ENCODE measurements at places on chromosomes 2 and 18.

DNA sequence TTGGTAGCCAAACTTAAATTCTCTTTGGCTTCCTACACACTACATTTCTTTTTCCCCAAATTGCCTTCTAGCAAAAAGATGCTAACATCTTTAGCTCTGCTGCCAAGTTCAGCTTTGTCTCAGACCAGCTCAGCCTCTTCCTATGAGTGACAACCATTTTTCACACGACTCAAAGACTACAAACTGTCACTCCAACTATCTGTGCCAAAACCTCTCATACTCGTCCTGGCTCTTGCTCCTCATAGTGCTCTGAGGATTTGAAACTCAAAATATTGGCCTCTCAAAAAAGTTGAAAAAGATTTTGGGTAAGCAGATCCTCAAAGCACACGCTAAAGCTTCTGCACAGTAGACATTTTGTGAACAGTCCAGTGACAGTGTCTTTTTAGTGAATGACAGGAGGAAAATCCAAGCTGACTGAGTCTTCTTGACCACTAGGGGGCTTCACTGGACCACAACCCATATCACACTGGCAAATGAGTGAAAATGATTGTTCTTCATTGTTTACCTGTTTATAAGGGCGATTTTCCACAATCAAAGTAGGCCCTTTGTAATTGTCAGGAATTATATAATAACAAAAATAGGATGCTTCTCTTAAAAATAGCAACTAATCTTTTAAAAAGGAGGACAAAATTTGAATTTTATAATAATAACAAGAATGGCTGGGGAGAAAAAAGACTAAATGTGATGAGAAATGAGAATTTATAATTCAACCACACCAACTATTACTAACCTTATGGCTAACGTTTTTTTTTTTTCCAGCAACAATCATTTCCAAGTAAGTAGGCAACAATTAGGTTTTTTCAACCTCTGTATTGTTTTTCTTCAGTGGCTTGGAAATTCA lies 85.5 kb upstream of the PGAP1 start:
- peak; percentile 55 for DNase-seq

DNA sequence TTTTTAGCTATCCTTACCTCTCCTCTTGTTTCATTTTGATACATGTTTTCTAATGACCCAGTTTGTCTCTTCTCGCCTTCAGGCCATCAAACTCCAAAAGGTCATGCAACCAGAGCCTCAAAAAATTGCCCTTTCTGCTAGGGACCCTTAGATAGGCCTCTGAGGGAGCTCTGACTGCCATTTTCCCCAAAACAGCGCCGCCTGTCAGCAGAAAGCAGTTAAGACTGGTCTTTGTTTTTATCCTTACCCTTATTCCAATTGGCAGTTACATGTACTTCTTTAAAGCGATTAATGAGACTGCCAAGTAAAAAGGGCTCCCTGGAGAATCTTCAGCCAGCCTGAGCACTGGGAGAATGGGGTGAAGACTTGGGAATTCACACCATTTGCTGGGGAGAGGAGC lies 55.1 kb upstream of the RIT2 start:
- no peak for DNase-seq

- DNase-seq: no peak
Observed at GRCh38 chr2:12967804-12968203, 251.1 kb downstream of the TRIB2 start.

DNA sequence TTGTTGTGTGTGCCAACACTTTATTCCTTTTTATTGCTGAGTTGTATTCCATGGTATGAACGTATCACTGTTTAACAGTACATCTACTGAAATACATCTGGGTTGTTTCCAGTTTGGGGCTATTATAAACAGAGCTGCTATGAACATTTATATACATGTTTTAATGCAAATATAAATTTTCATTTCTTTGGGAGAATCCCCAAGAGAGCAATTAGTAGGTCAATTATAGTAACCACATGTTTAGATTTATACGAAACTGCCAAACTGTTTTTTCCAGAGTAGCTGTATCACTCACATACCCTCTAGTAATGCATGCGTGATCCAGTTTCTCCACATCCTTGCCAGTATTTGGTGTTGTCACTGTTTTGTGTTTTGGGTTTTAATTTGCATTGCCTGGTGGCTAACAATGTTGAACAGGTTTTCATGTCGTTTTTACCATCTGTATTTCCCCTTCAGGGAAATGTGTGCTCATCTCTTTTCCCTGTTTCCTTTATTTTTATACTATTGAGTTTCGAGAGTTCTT lies 81.0 kb downstream of the TMEM131 start:
- DNase-seq: no peak

DNA sequence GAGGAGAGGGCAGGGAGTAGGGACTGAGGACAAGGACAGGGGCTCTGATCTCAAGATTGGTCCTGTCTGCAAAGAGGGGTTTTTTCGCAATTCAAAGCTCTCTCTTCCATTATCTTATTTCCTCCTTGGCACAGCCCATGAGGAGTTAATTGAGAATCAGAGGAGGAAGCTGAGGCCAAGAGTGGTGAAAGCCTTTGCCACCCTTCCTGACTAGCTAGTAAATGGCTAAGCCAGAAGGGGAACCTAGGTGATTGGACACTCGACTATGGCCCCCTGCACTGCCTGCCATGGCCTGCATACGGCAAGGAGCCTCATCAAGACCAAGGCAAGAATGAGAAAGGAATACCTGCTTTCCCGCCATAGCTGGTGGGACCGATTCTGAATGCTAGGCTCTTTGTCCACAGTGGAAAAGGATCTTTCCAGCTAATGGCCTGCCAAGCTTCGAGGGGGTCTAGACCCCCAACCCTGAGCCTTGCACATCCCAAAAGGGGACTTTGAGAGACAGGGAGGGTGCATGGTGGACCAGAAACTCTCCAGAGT lies 237.9 kb downstream of the HAUS1 start:
- DNase-seq: no peak

- DNase-seq: peak; percentile 15
Observed at GRCh38 chr2:61707984-61708852, 145.6 kb downstream of the FAM161A start.

- DNase-seq: no peak
Observed at GRCh38 chr2:121061633-121062032, 223.4 kb downstream of the TFCP2L1 start.

DNA sequence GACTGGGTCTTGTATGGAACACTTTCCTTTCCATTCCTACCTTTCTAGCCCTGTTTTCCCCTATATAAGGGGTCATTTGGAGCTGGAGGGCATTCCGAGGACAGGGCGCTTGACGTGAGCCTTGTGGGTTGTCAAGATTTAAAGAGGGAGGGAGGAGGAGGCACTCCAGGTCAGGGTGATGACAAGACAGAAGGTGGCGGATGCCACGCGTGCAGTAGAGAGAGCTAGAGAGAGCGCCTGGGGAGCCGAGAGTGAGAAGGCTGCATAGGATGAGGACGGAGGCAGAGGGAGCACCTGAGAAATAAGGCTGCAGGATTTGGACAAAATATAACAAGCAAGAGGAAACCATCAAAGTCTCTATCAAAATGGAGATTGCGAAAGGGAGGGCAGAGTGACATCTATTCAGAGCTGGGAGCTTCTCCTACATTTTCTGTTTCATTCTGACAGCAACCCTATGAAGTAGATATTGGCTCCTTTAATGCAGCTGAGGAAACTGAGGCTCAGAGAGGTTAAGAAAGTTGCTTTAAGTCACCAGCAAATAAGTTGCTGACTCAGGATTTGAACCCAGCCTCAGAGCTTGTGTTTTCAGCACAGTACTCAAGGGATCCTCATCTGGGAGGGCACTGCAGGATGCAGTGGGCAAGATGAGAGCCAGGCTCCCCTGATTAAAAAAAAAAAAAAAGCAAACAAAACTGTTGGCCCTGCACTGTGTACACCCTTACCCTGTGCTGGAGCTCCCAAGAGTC lies 124.2 kb downstream of the MRO start:
- DNase-seq: no peak

GRCh38 chr2:41294331-41294730 lies 753.5 kb upstream of the PKDCC start:
- no peak for DNase-seq

DNA sequence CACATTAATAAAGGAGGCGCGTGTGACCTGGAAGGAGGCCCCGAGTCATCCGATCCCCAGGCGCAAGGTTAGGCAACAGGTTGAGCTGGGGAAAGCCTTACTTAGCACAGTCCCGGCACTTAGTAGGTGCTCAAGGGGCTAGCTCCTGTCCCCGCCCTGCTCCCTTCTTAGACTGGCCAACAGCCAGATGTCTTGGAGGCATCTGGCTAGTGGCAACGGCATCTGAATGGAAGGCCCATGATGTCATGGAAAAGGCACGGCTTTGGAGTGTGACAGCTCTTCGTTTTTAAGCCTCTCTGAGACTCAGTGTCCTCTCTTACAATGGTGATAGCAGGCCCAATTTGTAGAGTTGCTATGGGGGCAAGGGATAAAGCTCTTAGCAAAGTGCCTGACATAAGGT lies 258.3 kb downstream of the CYRIA start:
- DNase-seq: no peak

DNA sequence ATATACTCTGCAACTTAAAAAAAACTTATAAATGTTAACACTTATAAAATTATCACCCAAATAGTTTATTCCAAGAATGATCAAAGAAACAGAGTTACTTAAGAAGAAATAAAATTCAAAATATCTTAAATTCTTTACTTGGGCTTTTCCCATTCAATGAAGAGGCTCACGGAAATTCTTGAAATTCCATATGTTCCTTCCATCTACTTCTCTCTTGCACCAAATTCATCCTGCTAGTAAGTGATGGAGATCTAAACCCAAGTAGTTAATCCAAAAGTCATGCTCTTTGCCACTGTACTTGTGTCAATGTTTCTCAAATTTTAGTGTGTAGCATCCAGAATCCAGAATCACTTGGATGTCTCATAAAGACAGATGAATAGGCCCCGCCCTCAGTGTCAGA lies 465.9 kb downstream of the TXNL1 start:
- no peak for DNase-seq

DNA sequence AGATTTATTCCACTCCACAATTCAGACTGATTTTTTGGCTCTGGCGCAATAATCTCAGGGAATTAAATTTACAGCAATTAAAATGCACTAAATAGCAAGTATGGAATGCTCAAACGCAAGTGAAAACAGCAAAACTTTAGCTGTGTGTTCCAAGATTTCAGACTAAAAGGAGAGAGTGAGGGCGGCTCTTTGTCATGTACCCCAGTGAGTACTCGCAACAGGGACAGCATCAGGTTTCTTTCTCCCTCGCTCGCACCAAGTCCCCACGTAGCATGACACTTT lies 1.1 kb downstream of the ROCK2 start:
- DNase-seq: no peak

DNA sequence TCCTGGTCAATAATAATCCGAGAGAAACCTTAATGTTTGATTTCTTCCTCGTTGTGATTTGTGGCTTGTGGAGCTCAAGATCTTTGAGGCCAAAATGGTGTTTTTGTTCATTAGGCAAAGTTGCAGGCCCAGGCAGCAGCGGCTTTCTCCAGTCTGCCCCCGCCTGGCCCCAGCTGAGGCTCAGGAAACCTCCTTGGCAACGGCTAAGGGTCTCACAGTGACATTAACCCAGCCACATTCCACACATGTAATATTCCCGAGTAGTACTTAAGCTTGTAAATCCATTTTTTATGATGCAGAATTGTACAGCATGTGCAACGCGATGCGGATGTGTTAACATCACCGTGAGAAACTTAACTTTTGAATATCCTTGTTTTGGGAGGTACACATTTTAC lies 200.1 kb downstream of the BCL11A start:
- DNase-seq: no peak

DNA sequence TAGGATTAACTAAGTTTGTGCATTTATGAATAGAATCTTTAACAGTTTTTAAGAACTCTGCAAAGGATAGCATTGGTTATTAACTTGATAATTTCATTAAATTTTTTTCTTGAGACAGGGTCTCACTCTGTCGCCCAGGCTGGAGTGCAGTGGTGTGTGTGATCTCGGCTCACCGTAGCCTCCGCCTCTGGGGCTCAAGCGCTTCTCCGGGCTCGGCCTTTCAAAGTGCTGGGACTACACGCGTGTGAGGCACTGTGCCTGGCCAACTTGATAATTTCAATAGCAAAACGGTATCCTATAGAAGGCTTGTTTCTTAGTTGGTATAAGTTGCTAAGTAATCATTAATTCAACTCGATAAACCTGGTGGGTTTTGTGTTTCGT lies 38.0 kb downstream of the ADNP2 start:
- DNase-seq: no peak

DNA sequence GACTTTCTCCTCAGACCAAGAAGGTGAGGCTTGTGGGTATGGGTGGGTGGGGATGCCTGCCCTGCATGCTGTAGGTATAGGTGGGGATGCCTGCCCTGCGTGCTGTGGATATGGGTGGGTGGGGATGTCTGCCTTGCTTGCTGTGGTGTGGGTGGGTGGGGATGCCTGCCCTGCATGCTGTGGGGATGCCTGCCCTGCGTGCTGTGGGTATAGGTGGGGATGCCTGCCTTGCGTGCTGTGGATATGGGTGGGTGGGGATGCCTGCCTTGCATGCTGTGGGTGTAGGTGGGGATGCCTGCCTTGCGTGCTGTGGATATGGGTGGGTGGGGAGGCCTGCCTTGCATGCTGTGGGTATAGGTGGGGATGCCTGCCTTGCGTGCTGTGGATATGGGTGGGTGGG lies 278.4 kb downstream of the NEDD4L start:
- no peak for DNase-seq

- no peak for DNase-seq
Observed at GRCh38 chr2:237863689-237864443, 4.4 kb downstream of the RAMP1 start.

- DNase-seq: peak; percentile 78
Observed at GRCh38 chr2:196268538-196269338, 97.4 kb upstream of the STK17B start.

DNA sequence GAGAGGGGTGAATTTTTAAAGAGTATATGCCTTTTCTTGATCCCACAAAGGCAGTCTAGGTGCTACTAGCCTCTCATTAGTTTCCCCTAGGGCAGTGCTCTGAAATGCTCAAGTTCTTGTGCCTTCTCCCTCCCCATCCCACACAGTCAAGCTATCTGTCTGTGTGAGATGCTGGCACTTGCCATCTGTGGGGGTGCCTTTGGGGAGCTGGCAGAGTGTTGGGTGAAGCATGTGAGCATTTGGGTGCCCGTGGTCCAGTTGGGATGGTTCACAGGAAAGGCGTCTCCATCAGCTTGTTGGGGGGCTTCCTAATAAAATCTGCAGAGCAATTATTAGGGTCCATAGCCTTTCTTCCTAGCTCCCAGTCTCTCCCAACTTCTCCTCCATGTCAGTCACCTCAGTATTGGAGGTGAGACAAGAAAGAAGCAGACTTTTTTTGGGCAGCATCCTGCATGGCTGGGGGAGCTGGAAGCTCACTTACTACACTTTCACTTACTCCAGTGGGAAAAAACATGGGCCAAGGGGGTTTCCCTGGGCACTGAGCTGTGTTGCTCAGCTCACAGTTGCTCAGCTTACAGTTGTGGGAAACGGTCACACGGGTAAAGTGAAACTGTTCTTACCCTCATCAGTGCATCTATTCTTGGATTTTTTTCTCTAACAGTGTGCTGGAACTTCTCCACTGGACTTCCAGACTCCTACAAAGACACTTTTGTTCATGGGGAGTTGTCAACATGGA lies 29.3 kb downstream of the COLEC11 start:
- DNase-seq: no peak

Data from B cell (primary cell).